A673 (cell line): ENCODE measurements at places on chromosomes 7 and 10. TPM values are rescaled to one million over a fixed set of nuclear protein-coding genes. Genes with fewer than 3 reads are reported as not detected.
A peak's percentile ranks its signal among the peaks of the same experiment; 100 is the strongest.

- no peak for DNase-seq
Measured at GRCh38 chr7:152664636-152665035, 11.3 kb downstream of the XRCC2 start.

GRCh38 chr7:40419806-40420205 is 285.0 kb downstream of the SUGCT start:
- no peak for DNase-seq

DNA sequence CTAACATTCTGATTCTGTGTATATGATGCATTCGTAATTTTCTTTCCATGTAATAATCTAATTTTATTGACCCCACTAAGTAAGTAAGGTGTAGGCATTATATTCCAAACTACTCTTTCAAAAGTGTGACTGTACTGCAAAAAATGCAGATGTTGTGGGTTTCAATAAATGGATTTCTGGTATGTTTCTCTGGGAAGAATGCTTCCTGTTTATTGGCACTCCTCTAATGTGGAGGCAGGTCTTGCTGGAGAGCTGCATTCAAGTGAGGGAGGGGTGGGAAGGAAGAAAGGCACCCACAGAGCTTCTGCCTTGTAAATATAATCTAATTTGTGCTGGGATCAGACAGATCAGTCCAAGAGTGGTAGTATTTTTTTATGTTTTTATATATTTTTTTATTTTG is 23.9 kb downstream of the ST7 start:
- peak; percentile 26 for DNase-seq

GRCh38 chr7:124785994-124786393 is 20.4 kb upstream of the GPR37 start:
- DNase-seq, result peak; percentile 55

TBC1D12 gene
- total RNA-seq, result 1.6 TPM in 2 replicates
